ENCODE measurements at places on chromosomes 2 and 18. TPM values are rescaled to one million over a fixed set of nuclear protein-coding genes. Genes with fewer than 3 reads are reported as not detected.
A peak's percentile ranks its signal among the peaks of the same experiment; 100 is the strongest.

GRCh38 chr2:164606557-164606956 is 14.7 kb downstream of the GRB14 start:
- H3K4me3 ChIP-seq, result no peak overlapping the region
- no peak for DNase-seq
- H3K27me3 ChIP-seq, result peaks cover 10% of the 10 kb centered on the region
- H3K27ac ChIP-seq, result no peak overlapping the region
- no peaks in the 10 kb centered on the region for H3K36me3 ChIP-seq

The KLHL30 gene
- 0.14 TPM for total RNA-seq

- no peak for DNase-seq
- H3K36me3 ChIP-seq, result no peaks in the 10 kb centered on the region
- no peak overlapping the region for H3K27ac ChIP-seq
- no peaks in the 10 kb centered on the region for H3K27me3 ChIP-seq
- H3K4me1 ChIP-seq, result peaks cover 67% of the 10 kb centered on the region
These were observed 281.0 kb downstream of the AFF3 start for GRCh38 chr2:99861376-99861760.

The ZAP70 gene
- not detected for total RNA-seq

The DPYSL5 gene
- not detected for total RNA-seq

DNA sequence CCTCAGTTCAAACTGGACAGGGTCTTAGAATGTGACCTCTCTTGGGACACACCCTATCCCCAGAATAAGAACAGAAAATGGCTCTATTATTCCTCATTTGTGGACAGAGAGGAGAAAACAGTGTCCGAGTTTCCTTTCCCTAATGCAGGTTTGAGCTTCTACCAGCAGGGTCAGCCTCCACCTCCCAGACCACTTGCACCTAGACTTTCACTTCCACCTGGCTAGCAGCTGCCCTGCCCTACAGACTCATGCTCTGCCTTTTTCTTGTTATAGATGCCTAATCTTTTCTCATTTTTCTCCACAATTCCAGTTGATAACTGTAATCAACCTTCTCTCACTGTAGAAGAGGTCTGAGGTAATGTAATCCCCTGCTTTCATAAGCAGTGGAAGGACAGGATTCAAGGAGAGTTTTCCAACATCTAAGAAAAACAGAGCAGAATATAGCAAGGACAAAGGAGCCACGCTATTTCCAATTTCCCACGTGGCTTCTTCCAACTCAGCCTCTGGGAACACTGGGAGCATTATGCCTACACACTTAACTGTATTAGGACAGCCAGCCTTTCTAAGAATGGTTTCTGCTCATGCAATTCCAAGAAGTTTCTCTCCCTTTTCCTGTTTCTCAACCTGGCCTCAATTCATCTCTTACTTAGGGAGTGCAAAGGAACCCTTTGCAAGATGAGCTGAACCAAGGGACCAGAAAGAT is 239.8 kb downstream of the BCL11A start:
- H3K27ac ChIP-seq, result no peak overlapping the region
- no peak overlapping the region for H3K4me3 ChIP-seq
- H3K4me1 ChIP-seq, result no peaks in the 10 kb centered on the region
- H3K36me3 ChIP-seq, result no peaks in the 10 kb centered on the region
- DNase-seq, result no peak
- no peaks in the 10 kb centered on the region for H3K27me3 ChIP-seq

The ETAA1 gene
- total RNA-seq, result 10.7 TPM

- no peaks in the 10 kb centered on the region for H3K36me3 ChIP-seq
- peak overlapping the region; percentile 78 for H3K27ac ChIP-seq
- peak overlapping the region; percentile 40 for H3K4me3 ChIP-seq
These were observed 114.9 kb downstream of the QPCT start for GRCh38 chr2:37459095-37459981.
